ENCODE measurements at places on chromosomes 16 and 17.

GRCh38 chr17:81466564-81467472 is 45.8 kb downstream of the ACTG1 start:
- DNase-seq: no peak

DNA sequence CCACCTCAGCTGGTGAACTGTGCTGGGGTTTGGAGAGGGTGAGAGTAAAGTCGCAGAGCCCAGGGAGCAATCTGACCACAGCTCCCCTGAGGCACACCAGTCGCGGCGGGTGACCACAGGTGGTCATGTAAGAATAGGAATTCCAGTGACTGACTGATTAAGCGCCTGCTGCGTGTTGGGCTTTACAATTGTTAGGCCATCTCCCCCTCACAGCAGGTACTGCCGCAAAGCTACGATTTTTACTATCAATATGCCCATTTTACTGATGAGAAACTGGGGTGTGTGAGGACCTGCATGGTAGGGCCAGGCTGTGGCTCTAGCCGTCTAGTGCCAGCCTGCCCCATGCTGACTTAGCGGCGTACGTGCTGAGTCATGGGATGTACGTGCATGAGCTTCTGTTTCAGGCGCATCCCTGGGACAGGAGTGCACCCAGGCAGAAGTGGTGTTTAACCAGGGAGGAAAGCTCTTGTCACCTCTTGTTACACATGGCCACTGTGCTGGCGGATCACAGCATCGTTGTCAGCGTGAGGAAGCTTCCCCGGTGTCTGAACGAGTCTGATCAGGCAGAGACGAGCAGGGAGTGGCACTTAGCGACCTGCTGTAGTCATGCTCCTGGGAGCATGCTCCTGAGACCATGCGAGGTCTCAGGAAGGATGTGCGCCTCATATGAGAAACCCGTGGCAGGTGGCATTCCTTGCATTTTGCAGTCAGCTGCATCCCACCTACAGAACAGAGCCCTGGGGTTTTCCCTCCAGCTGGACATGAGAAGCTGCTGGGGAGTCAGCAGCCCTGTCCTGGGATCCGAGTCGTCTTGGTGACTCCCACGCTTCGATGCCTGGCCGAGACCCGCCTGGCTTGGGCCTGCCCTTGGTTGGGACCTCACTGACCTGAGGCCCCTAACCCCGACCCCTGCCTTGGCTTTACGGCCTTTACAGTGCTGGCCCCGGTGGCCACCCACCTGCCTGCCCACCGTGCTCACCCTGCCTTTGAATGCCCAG is 163.7 kb upstream of the CHMP6 start:
- DNase-seq: no peak

GRCh38 chr17:73362697-73363096 is 50.9 kb upstream of the CDC42EP4 start:
- no peak for DNase-seq

GRCh38 chr17:78725448-78726021 is 56.5 kb downstream of the CYTH1 start:
- DNase-seq: no peak

DNA sequence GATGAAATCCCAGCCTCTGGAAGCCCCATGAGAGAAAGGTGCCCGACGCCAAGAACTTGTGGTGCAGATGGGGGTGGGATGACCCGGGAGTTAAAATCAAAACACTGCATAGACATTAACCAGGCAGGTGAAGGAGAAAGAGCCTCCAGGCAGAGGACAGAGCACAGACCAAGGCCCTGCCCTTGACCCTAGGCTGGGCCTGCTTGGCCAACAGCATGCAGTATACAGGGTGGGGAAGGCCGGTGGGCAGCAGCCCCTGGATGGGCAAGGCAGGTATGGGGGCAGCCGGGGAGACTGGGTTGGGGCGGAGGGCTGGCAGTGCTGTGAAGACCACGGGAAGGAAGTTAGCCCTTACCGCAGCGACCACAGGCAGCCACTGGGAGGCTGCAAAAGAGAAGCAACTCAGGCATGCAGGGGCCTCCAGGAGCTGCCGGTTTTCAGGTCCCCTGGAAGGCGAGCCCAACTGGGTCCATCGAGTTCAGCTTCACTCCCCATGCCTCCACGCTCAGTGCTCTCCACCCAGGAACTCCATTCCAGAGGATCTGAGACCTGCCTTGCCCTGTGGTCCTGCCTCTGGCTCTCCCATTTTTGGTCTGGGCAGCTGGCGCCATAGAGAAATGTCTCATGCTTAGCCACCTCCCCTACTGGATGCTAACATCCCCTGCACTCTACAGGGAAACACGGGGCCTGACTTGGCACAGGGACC is 81.2 kb downstream of the C16orf95 start:
- DNase-seq: no peak

GRCh38 chr16:87954826-87955225 is 3.6 kb downstream of the BANP start:
- no peak for DNase-seq

DNA sequence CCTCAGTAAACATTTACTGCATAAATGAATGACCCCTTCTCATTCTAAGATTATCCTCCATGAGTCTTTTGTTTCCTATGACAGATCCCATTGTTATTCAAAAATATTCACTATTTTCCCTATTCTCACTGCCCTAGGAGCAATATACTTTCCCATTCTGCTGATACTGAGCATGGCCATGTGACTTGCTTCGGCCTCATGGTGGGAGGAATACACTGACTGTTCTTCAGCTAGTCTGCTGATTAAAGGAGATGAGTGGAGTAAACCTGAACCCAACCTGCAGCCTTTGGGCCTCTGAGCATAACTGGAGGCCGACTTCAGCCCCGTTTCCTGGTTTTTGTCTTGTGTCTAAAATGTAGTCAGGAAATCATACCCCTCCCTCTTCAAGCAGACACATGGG is 531.8 kb upstream of the SALL1 start:
- no peak for DNase-seq

- DNase-seq: no peak
Measured at GRCh38 chr16:6926762-6927161, 405.9 kb upstream of the RBFOX1 start.

DNA sequence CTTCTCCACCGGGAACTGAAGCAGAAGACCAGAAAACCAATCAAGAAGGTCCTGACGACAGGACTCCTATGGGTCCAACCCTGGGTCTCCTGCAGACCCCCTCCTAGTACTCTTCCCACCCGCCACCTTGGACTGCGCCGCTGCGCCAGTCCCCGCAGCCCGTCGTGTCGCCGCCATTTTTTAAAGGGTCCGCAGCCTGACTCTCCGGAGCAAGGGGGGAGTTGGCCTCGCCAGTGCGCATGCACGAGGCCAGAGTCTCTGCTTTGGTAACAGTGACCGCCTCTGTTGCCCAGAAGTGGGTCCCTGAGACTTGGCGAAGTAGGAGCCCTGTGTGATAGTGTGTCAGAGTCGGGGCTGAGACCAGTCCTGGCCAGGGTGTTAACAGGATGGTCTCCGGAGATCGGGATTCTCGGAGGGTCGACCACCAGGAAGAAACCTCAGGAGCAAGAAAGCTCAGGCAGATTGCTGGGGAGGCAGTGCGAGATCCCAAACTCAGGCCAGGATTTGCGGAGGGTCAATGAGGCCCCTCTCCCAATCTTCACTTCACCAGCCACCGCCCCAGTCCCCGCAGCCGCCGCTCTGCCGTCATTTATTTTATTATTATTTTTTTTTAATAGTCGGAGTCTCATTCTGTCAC is 612.5 kb downstream of the KCNJ18 start:
- DNase-seq: no peak

DNA sequence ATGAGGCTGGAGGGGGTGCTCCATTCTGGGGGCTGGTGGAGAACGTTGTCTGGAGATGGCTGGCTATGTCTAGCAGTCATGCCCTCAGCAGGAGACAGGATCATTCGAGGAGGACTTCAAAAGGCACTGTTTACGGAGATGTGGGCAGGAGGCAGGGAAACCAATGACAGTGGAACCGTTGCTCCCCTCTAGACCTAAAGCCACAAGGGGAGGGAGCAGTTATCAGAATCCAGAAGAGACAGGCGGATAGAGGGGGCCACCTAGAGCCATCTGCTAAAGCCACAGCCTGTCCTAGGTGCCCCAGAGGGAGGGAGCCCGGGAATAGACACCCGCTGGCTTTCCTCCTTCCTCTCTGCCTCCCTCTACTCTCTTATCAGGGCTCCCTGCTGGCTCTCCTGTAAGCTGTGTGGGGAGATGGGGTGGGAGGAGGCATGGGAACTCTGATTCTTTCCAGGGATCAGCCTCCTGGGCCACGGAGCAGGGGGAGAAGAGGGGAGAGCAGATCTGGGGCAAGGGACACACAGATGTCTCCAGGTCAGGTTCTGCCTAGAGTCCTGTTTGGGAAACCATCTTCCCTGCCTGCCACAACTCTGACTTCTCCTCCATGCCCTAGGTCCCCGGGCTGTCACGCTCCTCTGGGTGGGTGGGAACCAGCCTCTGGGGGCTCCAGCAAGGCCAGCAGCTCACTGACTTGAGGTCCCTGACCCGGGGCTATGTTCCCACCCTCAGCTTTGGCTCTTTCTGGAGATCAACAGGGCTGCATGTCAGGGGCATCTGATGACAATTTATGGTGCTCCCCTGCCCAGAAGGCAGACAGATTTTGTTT is 42.3 kb downstream of the IRX3 start:
- no peak for DNase-seq

GRCh38 chr17:4678448-4679026 is 25.4 kb downstream of the PELP1 start:
- DNase-seq: peak; percentile 83

DNA sequence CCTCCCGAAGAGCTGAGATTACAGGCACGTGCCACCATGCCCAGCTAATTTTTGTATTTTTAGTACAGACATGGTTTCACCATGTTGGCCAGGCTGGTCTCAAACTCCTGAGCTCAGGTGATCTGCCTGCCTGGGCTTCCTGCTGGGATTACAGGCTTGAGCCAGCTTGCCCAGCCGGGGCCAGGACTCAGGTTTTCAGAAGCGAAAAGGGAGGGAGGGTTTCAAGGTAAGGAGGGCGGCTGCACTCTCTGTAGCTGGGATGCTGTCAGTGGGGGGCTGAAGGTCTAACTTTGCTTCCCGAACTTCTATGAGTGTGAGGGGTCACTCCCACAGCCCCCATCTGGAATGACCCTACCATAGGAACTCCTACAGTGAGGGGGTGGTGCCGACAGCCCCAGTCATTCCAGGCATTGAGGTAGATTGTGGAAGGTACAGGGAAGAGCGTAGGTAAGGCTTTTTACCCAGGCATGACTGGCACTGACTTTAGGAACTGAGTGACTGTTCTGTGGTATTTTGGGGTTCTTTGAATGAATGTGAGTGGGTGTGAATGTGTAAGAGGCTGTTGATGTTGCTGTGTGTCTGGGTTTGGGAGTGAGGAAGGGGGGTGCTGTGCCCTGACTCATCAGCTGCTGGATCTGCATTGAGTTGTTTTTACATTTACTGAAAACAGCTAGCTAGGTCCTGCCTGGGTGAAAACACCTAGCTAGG is 3.8 kb upstream of the C1QL1 start:
- DNase-seq: peak; percentile 73

- DNase-seq: peak; percentile 53
Measured at GRCh38 chr16:1003391-1004347, 22.1 kb downstream of the SOX8 start.

DNA sequence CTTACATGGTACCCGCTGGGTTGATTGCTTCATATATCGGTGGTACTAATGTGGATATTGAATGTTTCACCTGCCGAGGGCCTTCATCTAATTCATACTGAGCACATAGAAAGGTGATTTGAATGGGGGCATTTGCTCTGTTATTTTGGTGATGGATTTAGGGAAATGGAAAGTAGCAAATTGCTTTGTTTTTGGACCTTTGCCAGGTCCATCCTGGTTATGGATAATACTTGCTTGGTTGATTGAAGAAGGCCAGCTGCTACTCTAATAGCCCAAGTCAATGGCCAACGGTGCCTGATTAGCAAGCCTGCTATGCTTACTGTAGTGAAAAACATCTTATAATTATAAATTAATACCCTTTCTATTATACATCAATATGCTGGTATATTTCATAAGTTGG is 253.6 kb downstream of the CDH13 start:
- no peak for DNase-seq

- no peak for DNase-seq
Measured at GRCh38 chr16:59719121-59719520, 985.0 kb upstream of the GOT2 start.

DNA sequence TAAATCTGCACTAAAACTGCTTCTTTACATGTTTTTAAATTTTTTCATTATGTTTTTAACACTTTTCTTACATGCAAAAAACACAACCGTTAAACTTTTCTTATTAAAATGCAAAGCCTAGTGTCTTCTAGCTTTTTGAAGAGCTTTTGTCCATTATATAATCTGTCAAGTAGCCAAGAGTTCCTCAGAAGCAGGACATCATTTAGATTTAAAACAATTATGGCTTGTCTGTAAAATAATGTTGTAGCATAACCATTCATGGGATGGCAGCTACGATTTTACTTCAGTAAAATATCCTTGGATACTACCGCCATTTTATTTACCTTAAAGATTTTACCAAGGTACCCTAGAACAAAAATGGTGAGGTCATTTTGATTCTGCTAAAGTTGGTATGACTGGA is 2.8 kb downstream of the OMG start:
- DNase-seq: no peak

DNA sequence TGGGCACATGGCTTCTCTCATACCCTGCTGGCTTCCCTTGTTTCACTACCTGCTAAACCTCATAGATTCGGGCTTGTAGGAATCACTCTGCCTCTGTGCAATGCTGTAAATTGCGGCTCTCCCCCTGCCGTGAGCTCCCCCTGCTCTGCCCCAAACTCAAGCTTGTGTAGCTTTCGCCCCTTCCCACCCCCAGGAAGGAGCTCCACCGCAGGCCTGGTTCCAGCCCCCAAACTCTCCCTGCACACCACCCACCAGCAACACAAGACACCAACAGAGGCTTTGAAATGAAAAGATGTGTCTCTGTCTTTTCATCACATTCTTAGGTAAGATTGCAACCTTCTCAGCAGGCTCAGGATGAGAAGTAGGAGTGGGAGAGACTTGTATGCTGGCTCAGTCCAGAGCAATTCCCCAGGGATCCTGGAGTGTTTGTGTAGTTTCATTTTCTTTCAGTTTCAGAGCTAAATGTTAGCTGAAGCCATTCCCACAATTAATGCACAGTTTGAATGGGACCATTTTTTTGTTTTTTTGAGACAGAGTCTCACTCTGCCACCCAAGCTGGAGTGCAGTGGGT is 14.2 kb downstream of the CX3CL1 start:
- DNase-seq: no peak

DNA sequence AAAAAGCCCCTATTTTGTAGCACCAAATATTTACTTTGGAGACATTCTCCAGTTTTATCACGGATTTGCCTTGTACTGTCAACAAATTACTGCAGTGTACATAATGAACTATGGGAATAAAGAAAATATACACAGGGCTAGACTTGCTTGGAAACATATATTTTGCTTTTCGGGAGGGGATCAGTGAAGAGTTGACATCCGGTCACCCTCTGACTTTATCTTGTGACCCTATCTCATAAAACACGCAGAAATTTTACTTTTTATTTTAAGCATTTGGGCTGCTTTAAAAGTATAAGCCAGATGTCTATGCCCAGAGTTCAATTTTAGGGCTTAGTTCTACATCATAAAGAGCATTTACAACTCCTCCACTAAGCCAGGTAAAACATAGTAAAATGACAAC is 630.7 kb downstream of the TOX3 start:
- no peak for DNase-seq

DNA sequence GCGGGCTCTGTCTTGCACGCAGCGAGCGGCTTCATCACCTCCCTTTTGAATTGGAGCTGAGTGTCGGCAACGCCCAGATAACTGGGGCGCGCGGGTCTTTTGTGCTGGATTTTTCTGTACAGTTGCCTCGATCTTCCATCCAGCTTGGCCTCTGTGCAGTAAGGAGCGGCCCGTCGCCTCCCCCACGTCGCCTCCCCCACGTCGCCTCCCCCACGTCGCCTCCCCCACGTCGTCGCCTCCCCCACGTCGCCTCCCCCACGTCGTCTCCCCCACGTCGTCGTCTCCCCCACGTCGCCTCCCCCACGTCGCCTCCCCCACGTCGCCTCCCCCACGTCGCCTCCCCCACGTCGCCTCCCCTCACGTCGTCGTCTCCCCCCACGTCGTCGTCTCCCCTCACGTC is 15.7 kb upstream of the PRR35 start:
- no peak for DNase-seq
